ENCODE measurements at places on chromosomes 4 and X. TPM values are rescaled to one million over a fixed set of nuclear protein-coding genes. Genes with fewer than 3 reads are reported as not detected.

- no peak overlapping the region for H3K4me3 ChIP-seq
- DNase-seq = no peak
- no peak overlapping the region for H3K27ac ChIP-seq
- H3K4me1 ChIP-seq = no peaks in the 10 kb centered on the region
- H3K27me3 ChIP-seq = no peaks in the 10 kb centered on the region
- H3K36me3 ChIP-seq = no peaks in the 10 kb centered on the region
These were observed 118.7 kb upstream of the AP1S2 start for GRCh38 chrX:15973299-15973698.

DNA sequence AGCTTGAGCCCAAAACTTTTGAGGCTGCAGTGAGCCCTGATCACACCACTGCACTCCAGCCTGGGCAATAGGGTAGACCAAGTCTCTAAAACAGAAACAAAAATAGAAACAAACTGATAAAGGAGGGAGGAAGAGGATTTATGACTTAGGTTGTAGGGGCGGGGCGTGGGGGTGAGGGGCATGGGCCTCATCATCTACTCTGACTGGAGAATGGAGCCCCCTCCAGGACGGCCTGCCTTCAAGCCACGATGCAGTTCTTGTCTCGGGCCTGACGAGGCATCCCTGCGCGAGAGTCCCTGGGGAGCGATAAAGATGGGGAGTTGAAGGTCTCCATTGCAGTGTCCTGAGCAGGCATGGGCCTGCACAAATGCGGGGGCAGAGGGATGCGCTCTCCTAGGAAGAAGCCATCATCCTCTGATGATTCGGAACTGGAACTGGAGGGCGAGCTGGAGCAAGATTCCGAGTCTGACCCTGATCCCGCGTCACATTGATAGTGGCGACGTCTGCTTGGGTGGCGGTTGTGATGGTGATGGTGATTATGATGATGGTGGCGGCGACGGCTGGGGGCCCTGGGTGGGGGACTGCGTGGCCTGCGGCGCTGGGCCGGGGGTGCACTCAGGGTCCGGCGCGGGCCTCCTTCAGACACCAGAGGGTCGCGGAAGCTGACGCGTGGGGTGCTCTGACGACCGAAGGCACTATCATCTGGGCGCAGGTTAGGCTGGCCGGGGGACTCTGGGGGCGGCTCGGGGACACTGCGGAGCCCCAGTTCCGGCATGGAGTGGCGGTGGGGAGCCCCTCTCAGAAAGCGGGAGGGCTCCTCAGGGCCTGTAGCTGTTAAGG lies 4.0 kb downstream of the PLP2 start:
- peaks cover 14% of the 10 kb centered on the region for H3K4me1 ChIP-seq
- H3K4me3 ChIP-seq = no peak overlapping the region
- no peak overlapping the region for H3K27ac ChIP-seq
- no peaks in the 10 kb centered on the region for H3K27me3 ChIP-seq
- DNase-seq = no peak

LRBA gene
- total RNA-seq = 54.2 TPM

TCEANC gene
- 5.0 TPM for total RNA-seq

STAP1 gene
- total RNA-seq = 19.2 TPM

GRCh38 chrX:32937043-32937442 lies 274.3 kb downstream of the DMD start:
- no peaks in the 10 kb centered on the region for H3K4me1 ChIP-seq
- no peak overlapping the region for H3K27ac ChIP-seq
- H3K4me3 ChIP-seq = no peak overlapping the region

- H3K4me3 ChIP-seq = peak overlapping the region; percentile 63
- peaks cover 49% of the 10 kb centered on the region for H3K4me1 ChIP-seq
- H3K36me3 ChIP-seq = peaks cover 25% of the 10 kb centered on the region
- DNase-seq = peak; percentile 60
- H3K27me3 ChIP-seq = no peaks in the 10 kb centered on the region
These were observed 46.5 kb downstream of the HADH start for GRCh38 chr4:108036213-108036612.

DNA sequence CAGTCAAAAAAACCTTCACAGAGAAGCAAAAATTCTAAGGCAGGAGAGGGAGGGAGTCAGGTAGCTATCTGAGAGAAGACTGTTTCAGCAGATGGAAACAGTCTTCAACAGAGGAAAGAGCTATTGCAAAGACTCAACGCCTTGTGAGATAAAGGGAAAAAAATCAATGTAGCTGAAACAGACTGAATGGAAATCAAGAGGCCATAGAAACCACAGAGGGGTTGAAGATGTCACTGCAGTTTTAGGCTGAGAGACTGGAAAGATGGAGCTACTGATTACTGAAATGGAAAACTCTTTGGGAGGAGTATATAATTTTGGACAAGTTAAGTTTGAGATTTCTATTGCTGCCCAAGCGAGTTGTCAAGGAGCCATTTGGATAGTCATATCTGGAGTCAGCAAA lies 28.4 kb upstream of the CXCL8 start:
- H3K4me3 ChIP-seq = no peak overlapping the region
- no peak for DNase-seq
- H3K27me3 ChIP-seq = no peaks in the 10 kb centered on the region
- H3K27ac ChIP-seq = no peak overlapping the region
- H3K4me1 ChIP-seq = peaks cover 14% of the 10 kb centered on the region

CLCN4 gene
- total RNA-seq = not detected

- no peak overlapping the region for H3K27ac ChIP-seq
- H3K4me1 ChIP-seq = no peaks in the 10 kb centered on the region
- H3K27me3 ChIP-seq = no peaks in the 10 kb centered on the region
These were observed 60.4 kb downstream of the NPY5R start for GRCh38 chr4:163404080-163404479.

NLGN4X gene
- total RNA-seq = not detected

MYL5 gene
- 35.0 TPM for total RNA-seq

DNA sequence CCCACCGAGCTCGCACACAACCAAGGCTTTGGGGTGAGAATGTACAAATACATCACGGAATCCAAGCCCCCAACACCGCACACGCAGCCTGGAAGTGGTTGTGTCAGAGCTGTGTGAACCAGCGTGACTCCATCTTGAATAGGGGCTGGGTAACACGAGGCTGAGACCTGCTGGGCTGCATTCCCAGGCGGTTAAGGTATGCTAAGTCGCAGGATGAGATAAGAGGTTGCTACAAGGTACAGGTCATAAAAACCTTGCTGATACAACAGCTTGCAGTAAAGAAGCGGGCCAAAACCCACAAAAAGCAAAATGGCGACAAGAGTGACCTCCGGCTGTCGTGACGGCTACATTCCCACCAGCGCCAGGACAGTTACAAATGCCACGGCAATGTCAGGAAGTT lies 258.4 kb downstream of the DHRSX start:
- H3K4me3 ChIP-seq = no peak overlapping the region
- H3K4me1 ChIP-seq = no peaks in the 10 kb centered on the region
- DNase-seq = no peak
- no peak overlapping the region for H3K27ac ChIP-seq
- no peaks in the 10 kb centered on the region for H3K27me3 ChIP-seq
- H3K36me3 ChIP-seq = peaks cover 5% of the 10 kb centered on the region

- no peaks in the 10 kb centered on the region for H3K27me3 ChIP-seq
- H3K4me1 ChIP-seq = no peaks in the 10 kb centered on the region
- peaks cover 56% of the 10 kb centered on the region for H3K36me3 ChIP-seq
- DNase-seq = no peak
- H3K27ac ChIP-seq = no peak overlapping the region
These were observed 32.0 kb downstream of the DCTD start for GRCh38 chr4:182885022-182885737.

- no peak for DNase-seq
- no peaks in the 10 kb centered on the region for H3K4me1 ChIP-seq
- no peak overlapping the region for H3K4me3 ChIP-seq
These were observed 620.0 kb downstream of the ANKRD50 start for GRCh38 chr4:124092541-124092984.

GRCh38 chr4:25011135-25011866 lies 19.4 kb downstream of the LGI2 start:
- no peaks in the 10 kb centered on the region for H3K36me3 ChIP-seq
- H3K4me1 ChIP-seq = no peaks in the 10 kb centered on the region
- peaks cover 3% of the 10 kb centered on the region for H3K27me3 ChIP-seq

USP17L29 gene
- total RNA-seq = not detected

DNA sequence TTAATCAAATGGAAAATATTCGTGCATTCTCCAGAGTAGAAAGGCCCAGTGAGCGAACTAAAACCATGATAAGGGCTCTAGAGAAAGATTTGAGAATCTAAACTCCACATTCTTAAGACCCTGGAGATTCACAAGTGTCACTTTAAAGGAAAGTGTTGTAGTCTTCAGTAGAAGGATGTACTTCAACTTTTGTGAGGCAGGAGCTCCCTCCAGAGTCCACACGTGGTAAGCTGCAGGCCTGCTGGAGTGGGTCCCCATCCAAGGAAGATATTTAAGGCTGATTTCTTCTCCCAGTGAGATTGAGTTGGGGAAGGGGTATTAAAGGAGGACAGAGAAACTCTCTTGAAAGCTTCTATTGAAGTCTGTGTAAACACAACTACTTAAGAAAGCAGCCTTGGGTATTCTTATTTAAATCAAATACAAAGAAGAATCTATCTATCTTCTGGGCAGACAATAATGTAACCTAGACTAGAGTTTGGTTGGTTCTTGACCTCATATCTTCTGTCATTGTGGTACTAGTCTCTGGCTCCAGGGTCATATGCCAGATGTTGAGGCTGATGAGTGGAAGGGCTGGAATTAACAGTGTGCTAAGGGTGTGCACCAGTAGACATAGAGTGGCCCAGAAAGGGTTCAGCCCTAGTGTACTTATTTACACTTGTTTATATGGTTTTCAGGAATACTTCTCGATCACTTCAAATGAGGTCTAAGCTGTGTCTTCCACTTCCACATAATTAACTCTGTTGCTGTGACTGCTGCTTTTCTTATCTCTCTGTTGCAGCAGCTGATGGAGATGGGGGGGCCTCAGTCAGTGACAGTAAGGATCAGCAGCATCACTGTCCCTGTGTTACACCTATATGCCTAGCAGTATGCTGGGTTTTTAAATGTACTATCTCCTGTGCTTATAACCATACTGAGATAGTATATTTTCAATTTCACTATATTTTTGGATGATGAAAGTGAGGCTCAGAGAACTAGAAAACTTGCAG lies 76.1 kb downstream of the HMGB2 start:
- no peak overlapping the region for H3K4me3 ChIP-seq
- no peak overlapping the region for H3K27ac ChIP-seq
- DNase-seq = peak; percentile 34
- peaks cover 3% of the 10 kb centered on the region for H3K27me3 ChIP-seq
- no peaks in the 10 kb centered on the region for H3K36me3 ChIP-seq

DNA sequence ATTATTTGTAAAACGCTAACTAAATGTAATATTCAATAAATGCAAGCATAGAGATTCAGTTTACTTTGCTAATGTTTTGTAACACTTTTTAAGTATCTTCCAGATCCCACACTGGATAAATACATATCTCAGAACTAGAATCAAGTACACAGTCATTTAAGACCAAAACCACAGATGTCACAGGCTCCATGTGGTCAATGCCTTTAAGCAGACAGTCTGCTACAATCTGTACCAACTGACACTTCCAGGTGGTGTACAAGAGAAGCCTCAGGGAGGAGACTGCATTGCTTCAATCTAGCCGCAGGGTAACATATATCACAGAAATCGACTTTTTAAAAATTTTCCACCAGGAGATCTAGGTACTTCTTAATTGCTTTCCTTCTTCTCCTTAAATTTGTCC lies 229.6 kb upstream of the DIAPH2 start:
- H3K36me3 ChIP-seq = no peaks in the 10 kb centered on the region
- no peak overlapping the region for H3K4me3 ChIP-seq
- no peak overlapping the region for H3K27ac ChIP-seq
- H3K27me3 ChIP-seq = no peaks in the 10 kb centered on the region

All from activated T-helper 1 cell treated with anti-CD3 and anti-CD28 coated beads, Interleukin-12 subunit alpha, Interleukin-12 subunit beta, Interleukin-2, Interleukin-4 antibody, amounts not matched to agents 30 ng/mL and 10 ng/mL and 1 ng/mL, durations not matched to agents 14 hours and 24 hours and 36 hours (primary cell).